ENCODE measurements at places on chromosomes 3 and 15.

DNA sequence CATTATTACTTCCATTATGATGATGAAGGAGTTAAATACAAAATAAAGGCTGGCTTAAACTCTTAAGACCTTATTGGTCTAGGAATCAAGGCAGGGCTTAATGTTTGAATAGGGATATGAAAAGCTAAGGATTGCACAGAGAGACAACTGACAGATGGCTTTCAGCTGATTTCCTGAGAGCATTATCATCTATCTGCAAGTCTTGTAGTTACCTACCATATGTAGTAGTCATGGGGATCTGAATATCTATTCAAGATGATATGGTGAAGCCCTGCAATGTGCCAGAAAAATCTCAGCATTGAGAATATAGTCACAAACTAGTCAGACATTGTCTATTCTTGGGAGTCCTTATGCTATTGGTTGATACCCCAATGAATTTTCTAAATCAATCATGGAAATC, 47.5 kb upstream of the CHMP2B start:
- DNase-seq, result no peak

GRCh38 chr15:74367296-74367854, at the start of gene CYP11A1:
TSS of gene CYP11A1 (minus strand) at chr15:74367646. CDS start at chr15:74367585, 61 bp downstream.
- no peak for DNase-seq

GRCh38 chr3:155420406-155420805, 126.9 kb upstream of the STRIT1 start:
- no peak for DNase-seq

DNA sequence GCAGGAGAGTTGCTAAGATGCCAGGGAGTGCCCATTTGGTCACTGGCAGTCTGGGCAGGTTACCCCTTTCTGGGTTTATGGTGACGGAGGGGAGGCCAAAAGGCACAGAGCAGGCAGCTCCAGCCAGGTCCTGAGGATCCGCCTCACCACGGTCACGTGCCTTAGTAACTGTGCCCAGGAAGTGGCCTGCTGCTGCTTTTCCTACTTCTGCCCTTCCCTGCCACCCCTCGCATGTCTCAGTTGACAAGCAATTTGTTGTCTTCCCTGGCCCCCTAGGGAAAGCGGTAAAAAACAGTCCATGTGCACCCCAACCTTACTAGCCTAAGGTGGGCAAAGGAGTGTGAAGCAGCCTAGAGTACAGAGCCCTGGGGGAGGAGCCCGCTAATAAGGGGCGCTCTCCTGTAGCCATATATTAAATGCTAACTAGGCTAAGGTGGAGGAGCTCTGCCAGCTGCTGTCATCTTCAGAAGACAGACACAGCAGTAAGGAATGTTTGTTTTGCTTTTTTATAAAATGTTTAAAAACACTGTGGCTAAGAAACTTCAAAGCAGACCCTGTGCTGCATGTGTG, 9.1 kb upstream of the LIPH start:
- no peak for DNase-seq

- DNase-seq, result no peak
These were observed 502.6 kb upstream of the CBLB start for GRCh38 chr3:106371221-106371970.

- no peak for DNase-seq
These were observed 372.3 kb upstream of the IL12A start for GRCh38 chr3:159616234-159616825.

DNA sequence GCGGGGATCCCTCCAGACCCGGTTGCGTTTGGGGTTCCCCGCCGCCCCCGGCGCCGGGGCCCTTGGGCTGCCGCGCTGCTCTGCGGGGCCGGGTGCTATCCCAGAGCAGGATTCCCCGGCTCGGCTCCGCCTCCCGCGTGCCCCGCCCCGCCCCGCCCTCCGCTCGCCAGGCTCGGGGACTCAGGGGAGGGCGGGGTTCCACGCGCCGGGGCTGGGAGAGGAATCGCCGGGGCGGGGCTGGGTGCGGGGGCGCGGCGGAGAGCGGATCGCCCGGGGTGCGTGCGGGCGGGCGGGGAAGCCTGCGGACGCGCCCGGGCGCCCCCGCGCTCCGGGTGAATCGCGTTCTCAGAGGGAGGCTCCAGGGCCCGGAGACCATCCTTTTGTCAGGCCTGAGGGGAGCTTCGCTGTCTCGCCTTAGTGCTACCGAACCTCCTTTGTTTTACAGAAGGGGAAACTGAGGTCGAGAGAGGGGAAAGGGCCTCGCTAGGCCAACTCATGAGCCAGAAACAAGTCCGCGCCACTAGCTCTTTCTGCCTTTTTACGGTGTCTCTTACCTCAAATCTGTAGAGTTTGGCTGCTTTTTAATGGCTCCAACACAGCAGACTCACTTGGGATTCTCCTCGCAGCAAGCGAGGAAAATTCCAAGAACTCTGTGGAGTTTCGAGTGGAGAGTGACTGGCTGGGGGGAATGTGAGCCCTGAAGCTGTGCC, at the start of gene TMEM158:
TMEM158 (minus strand) TSS at position 82 of the 710 bp plus-strand sequence. CDS start 260 bp downstream, outside the sequence.
- peak; percentile 64 for DNase-seq

DNA sequence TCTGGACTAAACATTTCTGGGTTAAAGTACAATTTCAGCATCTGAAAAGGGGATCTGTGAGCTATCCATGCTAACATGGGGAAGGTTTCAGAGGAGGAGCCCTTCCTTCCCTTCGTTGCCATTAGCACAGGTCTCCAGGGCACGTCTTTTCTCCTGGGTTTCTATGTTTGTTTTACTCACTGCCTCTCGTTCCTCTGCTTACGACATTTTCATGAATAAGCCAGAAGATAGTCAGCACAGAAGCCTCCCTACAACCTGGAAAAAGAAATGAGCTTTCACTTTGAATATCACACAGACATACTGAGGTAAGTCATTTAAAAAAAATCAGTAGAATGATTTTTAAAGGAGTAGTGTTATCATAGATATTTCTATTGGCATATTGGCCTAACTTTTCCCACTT, 117.2 kb upstream of the KCNMB2 start:
- no peak for DNase-seq

DNA sequence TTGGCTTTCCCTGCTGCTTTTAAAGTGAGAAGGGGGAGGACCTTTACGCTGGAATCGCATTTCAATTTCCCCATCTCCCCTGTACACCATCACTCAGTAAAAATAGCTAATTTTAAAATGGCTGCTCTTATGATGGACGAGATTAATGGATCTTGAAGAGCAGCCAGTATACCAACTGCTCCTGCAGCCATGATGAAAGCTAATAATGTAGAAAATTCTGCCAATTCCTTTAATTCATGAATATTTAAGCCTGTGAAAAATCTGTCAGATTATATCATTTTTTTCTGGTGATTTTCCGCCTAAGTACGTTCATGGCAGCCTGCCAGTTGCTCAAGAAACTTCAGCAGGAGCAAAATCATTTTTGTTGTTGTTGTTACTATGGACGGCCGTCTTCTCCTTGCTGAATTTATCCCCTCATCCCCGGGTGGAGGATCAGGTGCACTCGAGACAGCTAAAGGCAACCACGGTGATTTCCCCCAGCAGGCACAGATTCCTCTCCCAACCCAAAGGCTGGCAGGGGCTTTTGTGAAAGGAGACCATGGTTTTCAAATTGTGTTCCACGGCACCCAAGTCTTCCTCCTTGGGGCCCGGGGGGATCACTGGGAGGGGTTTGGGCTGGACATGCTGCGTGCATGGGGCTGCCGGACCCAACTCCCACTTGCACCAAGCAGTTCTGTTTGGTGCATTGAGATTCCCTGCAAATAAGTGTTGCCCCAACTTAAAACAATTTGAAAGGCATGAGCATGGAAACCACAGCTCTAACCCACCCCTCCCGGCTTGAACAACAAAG, 289.6 kb downstream of the UACA start:
- no peak for DNase-seq

GRCh38 chr3:150666167-150666566, 37.6 kb downstream of the ERICH6 start:
- DNase-seq, result no peak

- DNase-seq, result no peak
These were observed 36.9 kb downstream of the SENP8 start for GRCh38 chr15:72155003-72155621.

- no peak for DNase-seq
These were observed 242.6 kb upstream of the TOPAZ1 start for GRCh38 chr3:43998836-43999727.

GRCh38 chr15:88695101-88695500, 56.3 kb downstream of the ISG20 start:
- DNase-seq, result no peak

DNA sequence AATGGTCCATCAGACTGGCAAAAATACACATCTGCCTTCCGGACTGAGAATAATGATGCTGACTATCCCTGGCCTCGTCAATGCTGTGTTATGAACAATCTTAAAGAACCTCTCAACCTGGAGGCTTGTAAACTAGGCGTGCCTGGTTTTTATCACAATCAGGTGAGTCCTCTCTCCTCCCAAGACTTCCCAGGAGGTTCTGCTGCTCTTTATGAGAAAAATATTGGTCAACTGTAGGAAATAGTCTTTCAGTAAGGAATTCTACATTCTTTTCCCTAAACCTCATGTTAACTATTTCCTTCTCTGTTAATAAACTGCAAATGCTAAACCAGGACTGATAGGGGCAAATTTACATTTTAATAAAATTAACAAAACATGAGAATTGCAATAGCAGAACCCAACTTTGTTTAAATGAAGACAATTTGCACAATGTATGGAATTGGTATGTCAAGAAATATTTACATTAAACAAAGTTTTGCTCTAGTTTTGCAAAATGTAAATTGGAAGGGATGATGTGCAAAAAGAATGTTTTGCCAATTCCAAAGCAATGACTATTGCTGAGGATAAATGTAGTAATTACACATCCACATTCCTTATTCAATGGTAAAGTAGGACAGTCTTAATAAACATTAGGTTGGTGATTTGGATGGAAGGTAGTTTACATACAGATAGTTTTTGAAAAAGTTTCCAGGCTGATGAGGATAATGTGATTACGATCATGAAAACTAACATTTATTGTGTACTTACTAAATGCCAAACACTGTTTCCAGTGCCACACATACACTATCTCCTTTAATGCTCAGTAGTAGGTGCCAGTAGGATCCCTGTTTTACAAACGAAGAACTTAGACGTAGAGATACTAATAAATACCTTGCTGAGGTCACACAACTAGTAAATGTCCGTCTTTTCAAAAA, 21.1 kb downstream of the UPK1B start:
- DNase-seq, result no peak

DNA sequence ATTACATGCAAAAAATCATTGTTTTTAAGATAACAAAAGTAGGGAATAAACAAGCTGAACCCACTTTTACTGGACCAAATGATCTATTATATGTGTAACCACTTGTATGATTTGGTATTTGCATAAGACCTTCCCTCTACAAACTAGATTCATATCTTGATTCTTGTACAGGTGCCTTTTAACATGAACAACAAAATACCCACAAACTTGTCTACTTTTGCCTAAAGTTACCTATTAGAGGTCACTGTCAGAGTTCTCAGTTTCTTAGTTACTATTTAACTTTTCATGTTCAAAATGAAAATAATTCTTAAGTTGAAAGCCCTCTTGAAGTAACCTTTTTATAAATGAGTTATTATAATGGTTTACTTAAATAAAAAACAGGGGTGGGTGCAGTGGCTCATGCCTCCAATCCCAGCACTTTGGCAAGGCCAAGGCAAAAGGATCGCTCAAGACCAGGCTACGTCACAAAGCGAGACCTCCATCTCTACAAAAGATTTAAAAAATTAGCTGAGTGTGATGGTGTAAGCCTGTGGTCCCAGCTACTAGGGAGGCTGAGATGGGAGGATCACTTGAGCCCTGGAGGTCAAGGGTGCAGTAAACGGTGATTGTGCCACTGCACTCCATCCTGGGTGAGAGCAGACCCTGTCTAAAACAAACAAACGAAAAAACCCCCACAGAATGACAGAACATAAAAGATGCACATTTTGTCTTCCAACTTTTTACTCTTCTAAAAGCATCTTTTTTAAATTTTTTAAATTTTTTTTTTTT, 16.0 kb downstream of the ACTR8 start:
- DNase-seq, result no peak

DNA sequence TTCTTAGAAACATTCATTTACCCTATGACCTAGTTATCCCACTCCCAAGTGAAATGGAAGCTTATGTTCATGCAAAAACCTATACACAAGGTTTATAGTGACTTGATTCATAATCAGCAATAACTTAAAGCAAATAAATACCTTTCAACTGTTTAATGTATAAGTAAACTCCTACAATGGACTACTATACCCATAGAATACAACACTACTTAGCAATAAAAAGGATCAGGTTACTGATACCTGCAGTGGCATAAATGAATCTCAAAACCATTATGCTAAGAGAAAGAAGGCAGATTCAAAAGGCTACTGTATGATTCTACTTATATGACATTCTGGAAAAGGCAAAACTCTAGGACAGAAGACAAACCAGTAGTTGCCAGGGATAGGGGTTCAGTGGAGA, 8.3 kb upstream of the POLR2M start:
- no peak for DNase-seq

GRCh38 chr3:188558343-188559071, 404.6 kb downstream of the LPP start:
- no peak for DNase-seq

DNA sequence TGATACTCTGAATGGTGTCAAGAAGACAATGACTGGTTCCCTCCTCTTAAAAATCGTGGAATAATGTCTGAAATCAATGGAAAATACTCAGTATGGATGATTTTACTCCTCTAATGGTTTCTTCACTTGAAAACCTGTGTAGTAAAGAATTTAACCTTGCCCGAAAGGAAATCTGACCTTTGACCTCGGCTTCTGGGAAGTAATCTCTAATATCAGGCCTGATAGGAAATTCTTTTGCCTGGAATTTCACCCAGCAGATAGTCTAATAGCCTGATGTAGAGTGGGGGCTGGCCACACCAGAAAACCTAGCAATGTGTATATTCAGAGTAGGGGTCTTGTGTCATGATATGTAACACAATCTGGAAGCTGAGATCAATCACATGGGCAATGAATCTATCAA, 91.5 kb upstream of the GOLIM4 start:
- DNase-seq, result no peak

- no peak for DNase-seq
These were observed 111.2 kb upstream of the STT3B start for GRCh38 chr3:31421314-31422048.

GRCh38 chr3:23325466-23326065, 122.4 kb downstream of the UBE2E2 start:
- DNase-seq, result no peak

DNA sequence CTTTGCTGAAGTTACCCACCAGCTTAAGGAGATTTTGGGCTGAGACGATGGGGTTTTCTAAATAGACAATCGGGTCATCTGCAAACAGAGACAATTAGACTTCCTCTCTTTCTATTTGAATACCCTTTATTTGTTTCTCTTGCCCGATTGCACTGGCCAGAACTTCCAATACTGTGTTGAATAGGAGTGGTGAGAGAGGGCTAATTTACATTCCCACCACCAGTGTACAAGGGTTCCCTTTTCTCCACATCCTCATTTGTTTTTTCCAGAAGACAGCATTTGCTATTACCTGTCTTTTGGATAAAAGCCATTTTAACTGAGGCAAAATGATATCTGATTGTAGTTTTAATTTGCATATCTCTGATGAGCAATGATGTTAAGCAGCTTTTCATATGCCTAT, 329.9 kb upstream of the TPRG1 start:
- DNase-seq, result no peak

- DNase-seq, result no peak
These were observed 406.9 kb downstream of the CNTN6 start for GRCh38 chr3:1499694-1500093.

GRCh38 chr15:96699871-96700401, 369.4 kb downstream of the NR2F2 start:
- DNase-seq, result no peak

Data from effector CD8-positive, alpha-beta T cell (primary cell).